Stomach (tissue), 19 donors: ENCODE measurements at places on chromosomes 7 and 10. TPM values are rescaled to one million over a fixed set of nuclear protein-coding genes. Genes with fewer than 3 reads are reported as not detected.

The LIPF gene
- total RNA-seq, result 13,906 TPM

The NYAP1 gene
- not detected for total RNA-seq

The IFIT1B gene
- not detected for total RNA-seq

The RBM20 gene
- total RNA-seq, result 0.89 TPM

The SKIDA1 gene
- 2.7 TPM for total RNA-seq

The TMEM225B gene
- total RNA-seq, result not detected

The TDRD1 gene
- 0.92 TPM for total RNA-seq

The ITIH5 gene
- total RNA-seq, result 18.8 TPM

The SMKR1 gene
- not detected for total RNA-seq

The LRIT1 gene
- not detected for total RNA-seq

The GPR85 gene
- total RNA-seq, result not detected

The PLAC9 gene
- total RNA-seq, result not detected

The MEST gene
- total RNA-seq, result 88.7 TPM

The PKD2L1 gene
- total RNA-seq, result not detected

The NEUROD6 gene
- total RNA-seq, result not detected
